ENCODE measurements at places on chromosomes 2 and 18.

DNA sequence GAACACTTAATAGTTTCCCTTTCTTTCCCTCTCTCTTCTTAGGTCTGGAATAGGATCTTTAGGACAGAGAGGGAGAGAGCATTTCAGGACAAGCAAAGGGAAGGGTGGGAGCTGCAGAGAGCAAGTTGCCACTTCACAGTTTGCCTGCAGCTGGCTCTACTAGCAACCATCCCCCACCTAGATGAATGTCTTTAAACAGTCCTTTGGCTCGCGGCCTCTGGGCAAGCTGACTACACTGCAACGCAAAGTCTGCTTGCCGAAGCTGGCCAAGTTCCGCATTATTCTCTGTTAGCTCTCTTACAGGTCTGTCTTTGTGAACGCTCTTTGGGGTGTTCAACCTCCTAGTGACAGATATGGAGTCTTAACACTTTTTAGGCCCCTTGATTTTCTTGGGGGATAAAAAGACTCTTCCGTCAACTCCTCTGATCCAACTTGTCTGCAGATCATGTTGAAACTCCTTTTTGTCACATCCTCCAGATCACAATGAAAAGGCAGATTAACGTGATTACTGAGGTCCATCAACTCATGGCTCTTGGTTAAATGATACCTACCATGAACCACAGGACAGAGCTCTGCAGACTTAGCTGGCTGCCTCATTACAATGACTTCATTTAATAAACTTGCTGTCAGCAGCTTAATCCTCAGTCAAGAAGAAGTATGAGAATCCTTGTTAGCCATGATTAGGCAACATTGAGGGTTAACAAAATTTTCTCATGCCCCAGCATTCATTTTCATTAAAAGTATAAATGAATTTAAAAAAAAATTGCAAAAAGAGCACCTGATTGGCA, 74.6 kb downstream of the SLC4A3 start:
- DNase-seq, result no peak

GRCh38 chr2:178910005-178910404, 102.8 kb upstream of the TTN start:
- DNase-seq, result no peak

DNA sequence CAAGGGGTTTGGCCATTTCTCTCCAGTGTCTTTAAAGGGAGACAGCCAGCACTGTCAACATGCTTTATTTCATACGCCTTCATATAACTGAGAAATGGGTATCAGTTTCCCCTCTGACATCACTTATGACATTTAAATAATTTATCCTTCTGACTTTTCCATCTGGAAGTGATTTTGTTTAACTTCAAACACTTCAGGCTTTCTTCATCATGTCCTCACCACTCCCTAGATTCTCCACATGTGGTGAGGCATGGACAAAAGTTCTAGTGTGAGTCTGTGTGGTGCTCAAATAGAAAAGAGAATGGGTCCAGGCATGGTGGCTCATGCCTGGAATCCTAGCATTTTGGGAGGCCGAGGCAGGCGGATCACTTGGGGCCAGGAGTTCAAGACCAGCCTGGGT, 158.6 kb downstream of the TXNL1 start:
- DNase-seq, result no peak

GRCh38 chr2:20369366-20369765, 18.7 kb upstream of the PUM2 start:
- no peak for DNase-seq

DNA sequence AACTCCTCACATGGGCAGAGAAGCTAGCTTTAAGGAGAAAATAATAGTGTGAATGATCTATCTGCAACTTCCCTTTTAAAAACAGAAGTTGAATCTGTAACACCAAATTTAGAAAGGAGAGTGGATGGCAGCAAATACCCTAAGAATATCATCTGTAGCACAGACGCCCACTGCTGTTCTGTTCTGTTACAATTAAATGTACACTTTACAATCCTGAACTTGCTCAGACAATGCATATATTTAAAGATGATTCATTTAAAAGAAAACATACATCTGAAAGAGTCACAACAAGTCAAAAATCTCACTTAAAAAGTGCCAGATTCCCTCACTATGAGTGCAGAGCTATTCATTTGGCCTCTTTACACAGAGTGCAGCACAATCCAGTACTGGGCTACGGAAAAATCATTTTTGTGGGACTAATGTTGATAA, 8.0 kb upstream of the SERTAD2 start:
- DNase-seq, result no peak

GRCh38 chr2:206217166-206217565, 57.3 kb upstream of the ZDBF2 start:
- DNase-seq, result no peak

- DNase-seq, result no peak
These were observed 25.1 kb upstream of the SGPP2 start for GRCh38 chr2:222399038-222399783.

GRCh38 chr18:45374878-45375630, 240.2 kb upstream of the SLC14A2 start:
- no peak for DNase-seq

DNA sequence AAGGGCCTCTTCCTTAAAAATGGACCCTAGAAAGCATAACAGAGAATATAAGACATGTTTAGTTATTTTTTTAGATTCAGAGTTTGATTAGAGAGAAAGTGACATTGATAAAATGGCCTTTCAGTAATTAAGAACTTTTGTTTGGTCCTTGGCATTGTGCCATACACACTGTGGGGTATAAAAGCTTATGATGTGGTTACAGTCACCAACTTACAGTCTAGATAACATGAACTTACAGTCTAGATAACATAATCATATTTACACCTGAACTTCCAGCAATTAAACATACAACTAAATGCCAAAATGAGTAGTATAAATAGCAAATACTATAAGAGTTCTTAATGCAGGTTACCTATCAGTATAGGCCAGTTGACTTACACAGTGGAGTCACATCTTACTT, 25.6 kb upstream of the EFEMP1 start:
- DNase-seq, result no peak

All from stimulated activated CD8-positive, alpha-beta memory T cell treated with anti-CD3 and anti-CD28 coated beads, Interleukin-4, amount 100 ng/mL, for 1 hour (primary cell).